Glomerular endothelial cell (primary cell): ENCODE measurements at places on chromosomes 11 and 22.

GRCh38 chr11:47928426-47928825 lies 51.9 kb upstream of the PTPRJ start:
- DNase-seq: no peak

- no peak for DNase-seq
Measured at GRCh38 chr22:50323900-50324299, 2.9 kb downstream of the DENND6B start.

- no peak for DNase-seq
Measured at GRCh38 chr11:3195251-3196160, 23.1 kb downstream of the MRGPRG start.

GRCh38 chr22:26656891-26657851 lies at the start of gene MIAT:
Gene MIAT (plus strand): TSS chr22:26657588.
- no peak for DNase-seq

GRCh38 chr11:9758637-9759518 lies 95.0 kb downstream of the SWAP70 start:
- DNase-seq: no peak

- DNase-seq: no peak
Measured at GRCh38 chr11:114290503-114291235, 5.5 kb upstream of the NNMT start.

- no peak for DNase-seq
Measured at GRCh38 chr11:45543808-45544422, 121.5 kb downstream of the CHST1 start.

- no peak for DNase-seq
Measured at GRCh38 chr22:27993201-27993635, 74.2 kb upstream of the PITPNB start.

DNA sequence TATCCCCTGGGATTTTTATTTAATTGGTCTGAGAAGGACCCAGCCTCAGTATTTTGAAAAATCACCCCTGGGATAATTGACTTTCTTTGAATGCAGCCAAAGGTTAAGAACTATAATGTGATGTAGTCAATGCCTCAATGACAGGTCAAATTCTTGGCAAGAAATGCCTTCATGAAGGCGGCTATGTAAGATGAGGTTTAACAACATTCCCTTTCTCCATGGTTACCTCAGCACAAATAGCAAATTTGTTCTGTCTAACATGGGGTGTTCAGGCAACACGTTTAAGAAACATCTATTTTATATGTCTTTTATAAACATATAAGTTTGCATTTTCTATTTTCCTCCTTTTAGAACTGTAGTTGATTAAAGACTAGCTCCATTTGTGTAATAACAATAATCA lies 5.3 kb downstream of the SLN start:
- no peak for DNase-seq

GRCh38 chr22:24096758-24097115 lies 84.5 kb upstream of the SUSD2 start:
- DNase-seq: no peak

GRCh38 chr11:104763930-104764709 lies 134.1 kb downstream of the CASP12 start:
- DNase-seq: no peak

DNA sequence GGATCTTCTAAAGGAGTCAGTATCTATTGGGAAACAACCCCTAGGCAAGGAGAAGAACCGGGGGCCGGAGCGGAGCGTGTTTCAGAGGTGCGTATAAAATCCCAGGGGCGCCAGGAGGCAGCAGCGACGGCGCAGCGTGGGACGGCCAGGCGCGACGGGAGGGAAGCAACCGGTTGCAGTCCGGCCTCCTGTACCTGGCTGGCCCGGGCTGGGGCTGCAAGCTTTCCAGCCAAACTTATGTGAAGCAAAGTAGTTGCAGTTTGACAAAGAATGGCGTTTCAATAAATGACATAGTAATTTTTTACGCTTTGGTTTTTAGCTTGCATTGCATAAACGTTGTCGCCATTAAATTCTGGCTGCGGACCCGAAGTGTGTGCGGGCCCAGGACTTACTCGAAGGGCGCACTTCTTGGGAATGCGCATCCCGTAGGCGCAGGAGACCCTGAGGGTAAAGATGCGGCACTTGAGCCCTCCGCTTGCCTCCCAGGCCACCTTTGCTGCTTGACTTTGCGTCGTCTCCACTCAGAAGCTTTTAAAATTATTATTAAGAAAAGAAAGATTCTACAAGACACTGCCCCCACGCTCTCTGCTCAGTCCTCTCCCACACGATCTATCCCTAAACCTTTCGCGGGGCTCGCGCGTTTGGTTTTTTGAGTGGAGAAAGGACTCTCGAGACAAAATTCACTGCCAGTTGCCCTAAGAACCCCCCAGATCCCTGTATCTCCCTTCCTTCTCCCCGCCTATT lies 1.6 kb upstream of the WT1 start:
- DNase-seq: no peak

DNA sequence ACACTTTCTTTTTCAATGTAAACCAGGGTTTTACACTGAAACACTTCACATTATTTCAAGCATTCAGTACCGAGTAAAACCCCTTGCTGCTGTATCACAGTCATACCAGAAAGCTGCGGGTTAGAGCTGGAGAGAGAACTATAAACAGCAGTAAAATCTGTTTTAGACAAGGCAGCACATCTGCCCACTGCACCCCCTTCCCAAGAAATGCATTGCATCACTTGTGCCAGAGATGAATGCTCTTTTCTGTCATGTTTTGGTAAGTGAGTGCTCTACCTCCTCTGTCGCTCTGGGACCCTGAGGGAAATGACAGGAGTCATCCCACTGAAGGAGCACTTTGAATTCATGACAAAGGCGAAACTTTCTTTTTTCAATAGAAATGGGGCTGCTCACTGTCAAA lies 107.2 kb downstream of the MAML2 start:
- no peak for DNase-seq

DNA sequence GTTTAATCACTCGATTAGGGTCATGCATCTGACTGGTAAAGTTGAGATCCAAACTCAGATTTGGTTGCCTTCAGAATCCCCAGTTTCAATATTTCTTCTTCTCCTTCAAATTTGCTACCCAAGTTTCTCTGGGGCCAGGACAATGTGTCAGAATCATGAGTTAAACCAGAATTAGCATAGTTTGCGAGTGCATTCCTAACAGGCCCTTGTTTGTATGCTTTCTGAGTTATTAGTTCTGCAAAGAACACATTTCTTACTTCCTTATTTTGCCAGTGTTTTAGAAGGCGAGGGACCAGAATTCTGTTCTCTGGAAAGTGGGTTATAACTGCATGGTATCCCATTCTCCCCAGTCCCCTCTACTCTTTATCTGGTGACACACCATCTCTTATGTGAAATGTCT lies 112.0 kb downstream of the ARL14EP start:
- DNase-seq: no peak

DNA sequence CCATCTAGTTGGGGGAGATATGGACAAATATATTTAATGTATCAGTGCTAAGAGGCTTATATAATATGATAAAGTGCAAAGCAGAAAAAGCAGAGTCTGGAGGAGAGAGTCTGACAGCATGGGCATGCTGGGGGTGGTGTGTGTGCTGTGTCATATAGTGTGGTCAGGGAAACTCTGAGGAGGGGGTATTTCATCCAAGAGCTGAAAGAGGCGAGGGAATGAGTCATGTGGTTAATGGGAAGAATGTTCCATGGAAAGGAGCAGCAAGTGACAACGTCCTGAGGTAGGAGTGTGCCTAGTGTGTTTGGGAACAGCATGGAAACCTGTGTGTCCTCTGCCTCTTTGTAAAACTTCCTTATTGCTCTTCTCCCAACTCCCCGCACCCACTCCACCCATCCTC lies 38.0 kb downstream of the EIF3F start:
- no peak for DNase-seq
